ENCODE measurements at places on chromosomes 2 and 18. TPM values are rescaled to one million over a fixed set of nuclear protein-coding genes. Genes with fewer than 3 reads are reported as not detected.

DNA sequence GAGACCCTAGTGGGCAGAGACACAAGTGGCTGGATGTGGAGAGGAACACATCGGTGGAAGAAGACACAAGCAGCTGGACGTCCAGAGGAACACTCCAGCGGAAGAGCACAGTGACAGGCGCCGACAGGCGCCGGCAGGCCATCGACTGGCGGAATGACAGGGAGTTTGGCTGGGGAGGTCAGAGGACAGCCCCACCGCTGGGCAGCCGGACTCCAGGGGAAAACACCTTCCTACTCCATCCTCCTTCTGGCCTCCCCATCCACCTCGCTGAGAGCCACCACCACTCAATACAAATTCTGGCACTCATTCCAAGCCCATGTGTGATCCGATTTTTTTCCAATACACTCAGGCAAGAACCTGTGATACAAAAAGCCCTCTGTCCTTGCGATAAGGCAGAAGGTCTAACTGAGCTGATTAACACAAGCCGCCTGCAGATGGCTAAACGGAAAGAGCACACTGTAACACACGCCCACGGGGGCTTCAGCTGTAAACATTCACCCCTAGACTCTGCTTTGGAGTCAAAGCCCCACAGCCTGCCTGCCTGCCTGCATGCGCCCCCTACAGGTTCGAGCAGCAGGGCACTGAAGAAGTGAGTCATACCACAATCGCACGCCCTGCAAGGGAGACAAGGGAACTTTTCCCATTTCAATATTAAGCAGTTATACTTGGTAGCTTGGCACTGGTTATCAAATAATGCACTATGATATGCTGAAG is 50.2 kb upstream of the LRP1B start:
- peak; percentile 69 for DNase-seq

DNA sequence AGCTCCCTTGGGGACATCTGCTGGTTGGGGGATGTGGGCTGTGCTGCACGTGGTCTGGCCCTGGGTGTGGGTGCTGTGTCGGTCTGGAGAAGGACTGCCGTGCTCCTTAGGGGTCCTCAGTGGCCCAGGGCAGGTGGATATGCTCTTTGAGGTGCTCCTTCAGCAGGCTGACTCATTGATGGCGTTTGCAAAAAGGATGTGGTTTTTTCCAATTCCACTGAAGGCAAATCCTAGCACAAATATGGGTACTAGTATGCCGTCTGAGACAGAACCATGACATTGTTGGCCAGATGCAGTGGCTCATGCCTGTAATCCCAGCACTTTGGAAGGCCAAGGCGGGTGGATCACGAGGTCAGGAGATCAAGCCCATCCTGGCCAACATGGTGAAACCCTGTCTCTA is 3.3 kb downstream of the PPP1R7 start:
- DNase-seq: no peak

GRCh38 chr18:73636355-73636754 is 511.3 kb downstream of the FBXO15 start:
- no peak for DNase-seq

The SKA1 gene
- total RNA-seq: 37.3 TPM

- no peak for DNase-seq
Measured at GRCh38 chr2:37125416-37125815, 31.4 kb downstream of the EIF2AK2 start.

DNA sequence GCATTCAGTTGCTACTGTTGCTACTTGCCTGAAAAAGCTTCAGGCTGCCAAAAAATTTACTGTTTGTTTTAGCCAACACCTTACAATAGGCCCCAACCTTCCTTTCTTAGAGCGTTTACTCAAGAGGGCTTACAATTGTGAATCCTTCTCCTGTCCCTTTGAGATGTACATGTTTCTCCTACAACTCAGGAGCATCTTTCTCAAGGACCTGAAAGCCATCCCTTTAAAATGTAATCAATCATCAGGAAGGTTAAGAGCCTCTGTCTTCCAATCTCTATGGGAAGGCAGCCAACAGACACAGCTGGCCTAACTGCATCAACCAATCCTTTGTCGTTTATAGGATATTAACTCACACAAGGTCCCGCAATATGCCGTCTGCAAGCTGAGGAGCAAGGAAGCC is 3.4 kb upstream of the IER3IP1 start:
- no peak for DNase-seq

The TMEM127 gene
- 23.6 TPM for total RNA-seq

DNA sequence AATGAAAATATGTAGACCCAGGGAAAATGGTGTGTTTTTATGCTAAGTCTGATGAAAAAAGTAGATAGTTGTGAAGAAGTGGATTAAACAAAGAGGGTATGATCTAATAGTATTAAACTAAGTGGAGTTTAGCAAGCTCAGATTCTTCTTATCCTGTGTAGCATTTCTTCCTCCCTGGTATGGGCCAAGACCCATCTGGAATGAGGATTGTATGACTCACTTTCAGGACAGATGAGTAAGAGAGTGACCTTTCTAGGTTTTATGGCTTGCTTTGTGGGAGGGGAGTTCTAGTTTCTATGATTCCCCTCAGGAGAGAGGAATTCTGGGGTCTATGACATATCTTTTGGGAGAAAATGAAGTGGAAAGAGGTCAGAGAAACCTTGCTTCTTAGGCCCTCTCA is 550.1 kb downstream of the SPAG16 start:
- DNase-seq: no peak

The SEC11C gene
- total RNA-seq: 300 TPM

GRCh38 chr2:179263446-179264367 is 925 bp downstream of the SESTD1 start:
- peak; percentile 66 for DNase-seq

The IL1F10 gene
- total RNA-seq: not detected

The ODC1 gene
- total RNA-seq: 269 TPM

DNA sequence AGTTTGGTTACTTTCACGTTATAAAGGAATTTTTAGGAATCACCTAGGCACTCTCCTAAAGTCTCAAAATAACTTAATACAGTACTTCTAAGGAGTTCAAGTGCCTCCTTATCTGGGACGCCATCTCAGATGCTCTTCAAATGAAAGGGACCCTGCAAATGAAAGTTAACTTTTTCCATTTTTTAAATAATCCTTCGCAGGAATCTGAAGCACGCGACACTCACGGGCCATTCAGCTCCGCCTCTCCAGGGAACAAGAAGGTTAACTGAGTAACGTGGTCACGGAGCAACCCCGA is 537 bp upstream of the ZC3H15 start:
- no peak for DNase-seq

The APOB gene
- not detected for total RNA-seq

DNA sequence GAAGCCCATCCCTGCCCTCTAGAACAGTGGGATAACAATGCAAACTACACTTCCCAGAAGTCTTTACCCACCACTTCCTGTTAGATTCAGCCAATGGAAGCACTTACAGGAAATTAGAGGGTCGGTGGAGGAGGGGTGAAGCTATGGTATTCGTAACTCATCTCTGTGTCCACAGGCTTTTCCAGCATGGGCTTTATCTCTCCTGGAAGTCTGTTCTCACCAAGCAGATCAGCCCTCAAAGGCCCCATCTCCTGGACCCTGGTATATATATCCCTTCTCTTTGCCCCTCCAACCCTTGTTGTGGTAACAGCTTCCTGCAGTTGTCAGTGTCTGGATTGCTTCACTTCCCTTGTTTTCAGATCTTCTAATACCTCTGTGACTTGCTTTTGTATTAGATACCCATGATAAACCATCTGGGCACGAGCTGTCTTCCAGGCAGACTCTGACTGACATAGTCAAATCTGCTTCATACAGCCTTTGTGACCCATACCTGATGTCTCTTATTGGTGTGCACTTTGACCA is 475.0 kb upstream of the POU3F3 start:
- DNase-seq: peak; percentile 12

GRCh38 chr2:61272421-61273070 is 110.6 kb downstream of the C2orf74 start:
- DNase-seq: no peak

All from A673 (cell line).